ENCODE measurements at places on chromosomes 5 and 9. TPM values are rescaled to one million over a fixed set of nuclear protein-coding genes. Genes with fewer than 3 reads are reported as not detected.

ADAMTS19 gene
- 0.72 TPM for total RNA-seq

BICD2 gene
- 35.0 TPM for total RNA-seq

DMRT2 gene
- 0.35 TPM for total RNA-seq

ANKRD33B gene
- 2.3 TPM for total RNA-seq

DAB2IP gene
- total RNA-seq, result 11.6 TPM

ENDOG gene
- total RNA-seq, result 57.6 TPM

FST gene
- total RNA-seq, result 0.14 TPM

DMRT3 gene
- 1.4 TPM for total RNA-seq

DBH gene
- total RNA-seq, result not detected

TSLP gene
- total RNA-seq, result 0.07 TPM

FRMPD1 gene
- total RNA-seq, result not detected

SPINK6 gene
- not detected for total RNA-seq

CLIC3 gene
- 2.4 TPM for total RNA-seq

UBE2QL1 gene
- not detected for total RNA-seq

PDCD1LG2 gene
- 12.4 TPM for total RNA-seq

FRMD3 gene
- total RNA-seq, result 1.4 TPM

TMEM232 gene
- 0.86 TPM for total RNA-seq

SPATA31E1 gene
- total RNA-seq, result not detected

INSL6 gene
- total RNA-seq, result not detected

PITX1 gene
- 0.14 TPM for total RNA-seq

SLC34A3 gene
- total RNA-seq, result 0.07 TPM

ITK gene
- total RNA-seq, result 0.29 TPM

GALNT12 gene
- 8.8 TPM for total RNA-seq

CORO2A gene
- 5.7 TPM for total RNA-seq

MAP1B gene
- total RNA-seq, result 305 TPM

PCDHA9 gene
- not detected for total RNA-seq

WNT8A gene
- not detected for total RNA-seq

CD74 gene
- 31.2 TPM for total RNA-seq

CARD19 gene
- 85.2 TPM for total RNA-seq

CD274 gene
- 16.1 TPM for total RNA-seq

KCNT1 gene
- total RNA-seq, result not detected

FOXD4L5 gene
- total RNA-seq, result not detected

TAF11L5 gene
- not detected for total RNA-seq

SLC36A2 gene
- total RNA-seq, result not detected

PCDHAC1 gene
- not detected for total RNA-seq

SNX18 gene
- total RNA-seq, result 14.9 TPM

ADCY2 gene
- total RNA-seq, result not detected

SLC36A3 gene
- total RNA-seq, result not detected

SPINK5 gene
- not detected for total RNA-seq

RASGRF2 gene
- 2.6 TPM for total RNA-seq

SLC22A4 gene
- 0.75 TPM for total RNA-seq

IFNA21 gene
- not detected for total RNA-seq

SCGB3A2 gene
- total RNA-seq, result not detected

GMCL2 gene
- not detected for total RNA-seq

POLR3G gene
- total RNA-seq, result 28.4 TPM

MYOT gene
- not detected for total RNA-seq
